NCI-H526 (cell line): ENCODE measurements at places on chromosomes 4 and X.
A peak's percentile ranks its signal among the peaks of the same experiment; 100 is the strongest.

- DNase-seq = peak; percentile 60
Observed at GRCh38 chr4:74133786-74134499, 24.0 kb upstream of the MTHFD2L start.

DNA sequence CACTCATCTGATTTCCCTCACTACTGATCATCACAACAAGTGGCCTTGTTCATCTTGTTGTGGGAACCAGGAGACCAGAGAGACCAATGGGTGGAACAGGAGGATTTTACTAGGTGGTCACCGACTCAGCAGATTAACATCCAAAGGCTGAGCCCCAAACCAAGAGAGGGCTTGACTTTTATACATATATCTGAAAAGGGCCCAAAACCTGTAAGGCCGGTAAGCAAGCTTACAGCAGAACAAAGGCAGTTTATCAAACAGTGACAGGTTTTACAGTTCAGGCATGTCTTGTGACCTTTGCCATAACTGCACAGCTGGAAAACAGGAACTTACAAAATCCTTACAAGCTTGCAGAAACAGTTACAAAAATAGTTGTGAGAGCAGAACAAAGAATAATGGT, 195.9 kb downstream of the OR13H1 start:
- no peak for DNase-seq

DNA sequence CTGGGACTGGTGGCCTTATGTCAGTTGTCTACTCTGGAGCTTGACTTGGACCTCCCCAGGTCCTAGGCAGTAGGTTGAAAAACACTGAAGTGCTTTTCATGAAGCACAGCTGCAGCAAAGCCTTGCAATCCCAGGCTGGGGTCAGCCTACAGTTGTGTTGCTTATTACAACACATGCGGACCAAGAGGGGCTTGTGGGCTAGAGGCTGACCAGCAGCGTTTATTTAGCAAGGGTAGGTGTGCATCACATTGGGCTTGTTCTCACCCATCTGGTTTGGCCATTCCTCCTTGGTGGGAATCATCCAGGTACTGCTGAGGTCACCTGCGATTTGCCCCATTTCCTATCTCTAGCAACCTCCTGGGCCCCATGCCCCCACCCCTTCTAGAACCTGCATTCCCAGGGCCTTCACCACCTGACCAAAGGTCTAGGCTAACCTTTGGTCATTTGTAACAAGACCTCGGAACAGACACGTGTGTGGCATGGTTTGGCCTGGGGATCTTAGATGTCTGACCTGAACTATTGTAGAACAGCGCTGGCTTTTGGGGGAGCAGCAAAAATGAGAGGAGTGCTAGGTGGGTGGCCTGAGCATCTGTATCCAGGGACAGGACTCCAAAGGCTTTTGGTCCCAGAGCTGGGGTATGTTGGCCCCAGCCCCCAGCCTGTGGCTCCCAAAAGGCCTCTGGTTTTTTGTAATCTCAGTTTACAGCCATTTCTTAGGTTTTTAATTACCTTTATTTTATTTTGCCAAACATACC, 3.0 kb downstream of the RPL10 start:
- DNase-seq = no peak

GRCh38 chrX:17020356-17020755, 73.9 kb downstream of the REPS2 start:
- DNase-seq = no peak

DNA sequence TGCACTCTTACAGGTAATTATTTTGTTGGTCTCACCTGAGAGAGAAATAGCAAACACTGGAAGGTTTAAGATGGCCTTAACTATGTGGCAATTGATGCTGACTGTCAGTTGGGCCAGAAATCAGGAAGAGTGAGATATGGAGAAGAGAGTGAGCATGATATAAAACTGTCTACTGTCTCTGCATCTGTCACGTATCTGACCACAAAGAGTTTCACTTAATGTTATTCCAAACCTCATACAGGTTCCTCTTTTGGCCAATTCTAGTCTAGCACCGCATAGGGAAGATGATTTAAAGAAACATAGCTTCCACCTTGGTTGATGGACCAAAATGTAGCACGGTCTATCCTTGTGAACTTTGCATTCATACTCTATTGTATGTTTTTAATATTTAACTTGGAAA, 381.0 kb upstream of the BOD1L1 start:
- no peak for DNase-seq

GRCh38 chr4:82776925-82777542, 21.6 kb downstream of the SCD5 start:
- DNase-seq = no peak

DNA sequence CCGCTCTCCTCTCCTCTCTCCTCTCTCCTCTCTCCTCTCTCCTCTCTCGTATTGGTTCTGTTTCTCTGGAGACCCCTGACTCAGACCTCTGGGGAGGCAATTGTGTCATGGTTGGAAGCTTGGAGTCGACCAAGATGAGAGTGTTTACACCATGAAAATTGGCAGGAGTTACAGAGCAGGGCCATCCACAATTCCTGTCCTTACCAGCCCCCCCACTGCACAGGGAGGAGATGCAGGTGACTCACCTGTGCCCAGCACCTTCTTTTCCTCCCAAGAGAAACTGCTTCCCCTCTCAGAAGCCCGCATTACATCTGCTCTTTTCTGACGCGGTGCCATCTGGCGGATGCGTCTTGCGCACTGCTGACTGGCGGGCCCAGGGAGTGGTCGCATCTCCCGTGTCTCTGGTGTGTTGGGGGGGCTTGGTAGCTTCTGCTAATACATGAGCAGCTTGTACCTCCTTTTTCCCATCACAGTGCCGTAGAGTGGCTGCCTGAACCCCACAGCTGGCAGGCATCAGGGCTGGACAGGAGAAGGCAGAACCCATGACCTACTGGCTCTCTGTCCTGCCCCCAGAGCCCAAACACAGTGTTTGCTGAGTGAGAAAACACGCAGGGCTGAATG, 31.4 kb upstream of the GPR78 start:
- DNase-seq = no peak

GRCh38 chrX:103845165-103845653, 13.2 kb upstream of the RAB9B start:
- peak; percentile 54 for DNase-seq

DNA sequence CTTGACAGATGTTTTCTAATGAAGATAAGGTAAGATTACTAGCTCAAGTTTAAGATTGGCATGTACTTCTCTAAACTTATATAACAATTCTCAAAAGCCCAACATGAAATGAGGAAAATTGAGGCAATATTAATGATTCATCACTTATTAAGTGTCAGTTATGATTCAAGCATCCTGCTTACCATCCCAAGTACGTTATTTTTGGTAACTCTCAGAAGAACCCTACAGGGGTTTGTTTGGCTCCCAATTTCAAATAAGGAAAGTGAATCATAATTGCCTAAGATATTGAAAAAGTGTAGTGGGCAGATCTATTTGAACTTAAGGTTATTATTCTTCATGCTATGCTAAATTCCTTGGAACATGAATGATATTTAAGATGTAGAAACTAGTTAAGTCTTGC, 387.9 kb upstream of the TENM3 start:
- DNase-seq = no peak

DNA sequence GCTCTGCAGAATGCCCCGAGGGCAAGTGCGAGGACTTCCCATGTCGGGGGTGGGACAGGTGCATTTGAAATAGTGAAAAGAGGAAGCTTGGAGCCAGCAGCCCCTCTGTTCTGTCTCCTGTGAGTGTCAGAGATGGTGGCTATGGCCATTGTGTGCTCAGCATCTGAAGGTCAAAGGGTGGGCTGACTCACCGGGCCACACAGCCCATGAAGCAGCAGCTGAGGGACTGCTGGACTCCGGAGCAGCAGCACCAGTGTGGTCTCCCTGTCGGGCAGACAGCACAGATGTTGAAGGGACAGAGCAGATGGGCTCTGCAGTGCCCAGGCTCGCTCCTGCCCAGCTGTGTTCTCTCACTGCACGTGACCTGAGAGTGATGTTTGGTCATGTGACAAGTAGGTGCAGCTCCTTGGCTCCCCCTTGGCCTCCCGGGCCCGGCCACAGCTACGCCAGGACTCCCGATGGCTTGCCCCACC, 53.5 kb downstream of the TBC1D14 start:
- no peak for DNase-seq

GRCh38 chrX:71870208-71871098, 40.2 kb upstream of the NHSL2 start:
- DNase-seq = peak; percentile 64

DNA sequence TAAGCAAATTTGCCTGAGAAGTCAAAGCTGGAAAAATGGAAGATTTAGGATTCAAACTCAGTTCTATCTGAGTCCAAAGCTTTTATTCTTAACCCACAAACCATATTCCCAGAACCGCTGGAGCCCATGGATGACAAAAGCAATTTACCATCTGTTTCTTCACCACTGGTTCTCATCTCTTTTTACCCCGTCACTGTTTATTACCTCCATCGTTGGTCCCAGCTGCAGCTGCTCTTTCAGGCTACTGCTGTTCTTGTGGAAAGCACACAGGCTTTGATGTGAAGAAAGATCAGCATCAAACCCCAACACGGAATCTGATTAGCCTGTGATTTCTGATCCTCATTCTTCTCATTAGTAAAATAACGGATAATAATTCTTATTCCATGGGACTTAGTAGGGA, 9.5 kb downstream of the FBXO8 start:
- DNase-seq = no peak

GRCh38 chrX:115560978-115561604, at the start of gene PLS3:
Gene PLS3, plus strand, starts transcription at chrX:115561174. Its CDS starts 49,077 bp downstream, at chrX:115610251.
- peak; percentile 83 for DNase-seq

DNA sequence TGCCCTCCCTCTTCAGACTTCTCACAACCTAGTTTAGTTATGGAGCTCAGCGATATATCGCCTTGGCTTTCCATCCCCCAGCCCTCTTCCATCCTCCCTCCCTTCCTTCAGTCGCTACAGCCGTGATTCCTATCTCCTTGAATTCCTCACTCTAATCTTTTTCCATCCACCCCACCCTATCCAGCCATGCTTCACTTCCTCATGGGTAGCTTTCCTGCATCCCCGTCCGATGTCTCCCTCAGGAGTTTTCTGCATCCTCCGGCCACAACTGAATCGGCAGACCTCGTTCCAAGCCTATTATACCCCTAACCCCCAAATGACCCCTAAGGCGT, 456 bp downstream of the SNX12 start:
- DNase-seq = no peak

DNA sequence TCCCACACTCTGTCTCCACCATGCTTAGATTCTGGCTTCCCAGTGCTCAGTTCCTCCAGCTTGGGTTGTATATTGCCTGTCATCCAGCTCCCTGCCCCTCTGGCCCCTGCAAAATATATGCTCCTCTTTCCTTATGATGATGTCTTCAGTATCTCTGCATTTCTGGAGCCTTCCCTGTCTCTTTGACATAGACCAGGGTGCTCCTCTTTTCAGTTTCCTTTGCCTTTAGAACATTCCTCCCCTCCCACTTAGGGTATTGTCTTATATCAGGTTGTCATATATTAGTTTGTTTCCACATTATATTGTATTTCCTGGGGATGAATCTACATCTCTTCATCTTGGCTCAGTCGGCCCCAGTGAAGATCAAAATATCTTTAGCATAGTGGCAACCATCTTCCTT, 526.4 kb downstream of the MID1IP1 start:
- DNase-seq = no peak

DNA sequence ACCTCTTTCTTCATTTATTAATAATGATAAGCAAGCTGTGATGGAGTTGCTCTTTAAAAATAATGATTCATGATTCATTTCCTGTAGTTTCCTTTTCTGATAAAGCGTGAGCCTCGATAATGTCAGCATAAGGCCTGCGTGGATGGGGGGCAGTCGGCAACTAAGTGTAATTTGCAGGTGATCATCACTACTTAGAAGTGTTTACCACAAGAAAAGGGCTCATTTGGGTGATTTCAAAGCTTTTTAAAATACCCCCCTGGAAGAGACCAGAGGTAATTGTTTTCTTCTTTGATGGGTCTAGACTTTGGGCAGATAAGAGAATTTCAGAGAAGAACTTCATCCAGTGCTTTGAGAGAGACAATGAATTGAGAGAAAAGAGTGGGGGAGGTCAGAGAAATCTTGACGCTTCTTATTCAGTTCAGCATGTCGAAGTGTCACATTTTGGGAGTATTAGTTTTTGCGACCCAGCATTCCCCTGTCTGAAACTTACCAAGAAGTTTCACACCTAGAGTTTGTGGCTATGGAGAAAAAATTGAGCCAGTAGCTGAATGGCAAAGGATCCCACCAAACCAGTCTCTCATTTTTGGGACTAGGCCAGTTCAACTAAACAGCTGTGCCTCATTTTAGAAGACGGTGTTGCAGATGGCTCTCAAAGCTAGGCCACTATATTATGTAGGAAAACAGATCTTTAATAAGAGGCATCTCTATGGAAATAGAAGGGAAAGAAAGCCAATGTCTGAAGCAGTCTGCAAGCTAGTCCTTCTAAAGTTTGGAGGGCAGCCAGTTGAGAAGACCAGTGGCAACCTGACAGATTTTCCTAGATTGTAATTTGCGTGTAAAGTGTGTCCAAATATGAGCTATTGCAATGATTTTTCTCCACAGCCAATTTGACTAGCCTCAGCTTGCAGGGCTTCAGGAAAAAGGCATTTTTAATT, 171.0 kb upstream of the PPP1R2C start:
- no peak for DNase-seq

DNA sequence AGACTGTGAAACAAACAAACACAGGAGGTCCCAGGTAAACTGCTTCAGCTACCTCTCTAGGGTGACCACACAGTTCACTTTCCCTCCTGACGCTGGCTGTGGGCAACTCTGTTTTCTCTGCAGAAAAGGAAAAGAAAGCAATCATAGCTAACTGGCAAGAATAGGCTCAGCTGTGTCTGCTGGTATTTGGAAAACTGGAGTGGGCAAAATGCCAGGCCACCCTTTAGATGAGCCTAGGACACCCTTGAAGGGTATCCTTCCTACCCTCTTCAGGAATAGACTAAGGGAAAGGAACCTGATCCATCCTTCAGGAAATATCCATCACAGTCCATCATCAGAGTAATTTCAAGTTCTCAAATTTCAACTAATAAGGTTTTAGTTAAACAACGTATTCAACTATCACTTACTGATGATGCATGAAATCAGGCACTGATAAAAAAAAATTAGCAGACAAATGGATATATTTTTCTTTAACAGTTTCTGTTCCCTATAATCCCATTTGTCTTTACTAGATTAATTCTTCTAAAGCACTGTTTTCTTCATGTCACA, 60.9 kb downstream of the CAMK2D start:
- no peak for DNase-seq

GRCh38 chrX:39841604-39842003, 256.2 kb downstream of the BCOR start:
- no peak for DNase-seq

GRCh38 chrX:47854474-47854873, 17.8 kb downstream of the ZNF81 start:
- DNase-seq = no peak

- DNase-seq = no peak
Observed at GRCh38 chrX:25860322-25860721, 277.8 kb upstream of the MAGEB18 start.

- DNase-seq = no peak
Observed at GRCh38 chrX:37765507-37765906, 14.4 kb upstream of the CYBB start.
